Bladder microvascular endothelial cell (primary cell): ENCODE measurements at places on chromosomes 4 and X. TPM values are rescaled to one million over a fixed set of nuclear protein-coding genes. Genes with fewer than 3 reads are reported as not detected.

Gene NDNF
- total RNA-seq, result 0.16 and 5.1 TPM in 2 replicates

Gene CXCL8
- total RNA-seq, result 18.1 and 167 TPM in 2 replicates

Gene LONRF3
- total RNA-seq, result 2.3 and 26.2 TPM in 2 replicates

Gene HS6ST2
- under 0.01 and 0.13 TPM in 2 replicates for total RNA-seq
